Anterior cingulate cortex (tissue), 58 donors: ENCODE measurements at places on chromosomes 13 and 19.
A peak's percentile ranks its signal among the peaks of the same experiment; 100 is the strongest.

- DNase-seq = peak; percentile 3
Observed at GRCh38 chr13:105410602-105411001, 1124.9 kb downstream of the EFNB2 start.

DNA sequence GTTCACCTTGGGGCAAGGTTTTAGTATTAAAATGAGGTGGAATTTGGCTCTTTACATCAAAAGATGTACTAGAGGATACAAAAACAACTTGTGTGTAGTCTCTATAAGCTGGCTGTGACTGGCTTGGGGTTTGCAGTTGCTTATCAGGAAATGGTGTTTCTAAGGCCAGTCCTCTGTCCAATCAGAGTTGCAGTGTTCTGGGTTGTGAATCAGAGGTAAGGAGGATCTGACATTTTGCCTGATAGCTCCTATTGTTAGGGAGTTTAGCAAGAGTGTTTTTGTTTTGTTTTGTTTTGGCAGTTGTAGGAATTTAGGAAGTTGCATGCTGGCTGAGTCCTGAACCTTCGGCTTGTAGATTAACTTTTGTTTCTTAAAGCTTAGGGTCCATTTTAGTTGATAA lies 20.1 kb upstream of the ESD start:
- DNase-seq = no peak

- DNase-seq = no peak
Observed at GRCh38 chr13:111005808-111006505, 91.1 kb upstream of the ANKRD10 start.

GRCh38 chr13:97911311-97912138 lies 42.0 kb upstream of the IPO5 start:
- DNase-seq = no peak

GRCh38 chr13:81990652-81991051 lies 1649.7 kb upstream of the SPRY2 start:
- no peak for DNase-seq

DNA sequence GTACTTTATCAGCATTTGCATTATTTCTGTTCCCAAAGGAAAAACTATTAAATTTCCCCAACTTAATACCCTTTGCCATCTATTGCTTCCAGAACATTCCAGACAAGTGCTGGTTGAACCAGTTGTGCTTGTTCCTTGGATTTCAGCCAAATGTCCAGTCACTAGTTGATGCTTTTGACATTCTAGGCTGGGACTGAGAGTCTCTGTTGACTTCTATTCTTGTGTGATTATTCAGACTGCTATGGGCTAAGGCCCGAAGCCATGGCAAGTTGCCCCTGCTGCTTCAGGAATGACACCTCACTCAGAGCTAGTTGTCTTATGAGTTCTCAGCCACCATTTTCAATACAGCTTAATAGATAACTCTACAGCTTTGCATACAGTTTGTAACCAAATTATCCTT lies 458.1 kb upstream of the ARGLU1 start:
- no peak for DNase-seq

DNA sequence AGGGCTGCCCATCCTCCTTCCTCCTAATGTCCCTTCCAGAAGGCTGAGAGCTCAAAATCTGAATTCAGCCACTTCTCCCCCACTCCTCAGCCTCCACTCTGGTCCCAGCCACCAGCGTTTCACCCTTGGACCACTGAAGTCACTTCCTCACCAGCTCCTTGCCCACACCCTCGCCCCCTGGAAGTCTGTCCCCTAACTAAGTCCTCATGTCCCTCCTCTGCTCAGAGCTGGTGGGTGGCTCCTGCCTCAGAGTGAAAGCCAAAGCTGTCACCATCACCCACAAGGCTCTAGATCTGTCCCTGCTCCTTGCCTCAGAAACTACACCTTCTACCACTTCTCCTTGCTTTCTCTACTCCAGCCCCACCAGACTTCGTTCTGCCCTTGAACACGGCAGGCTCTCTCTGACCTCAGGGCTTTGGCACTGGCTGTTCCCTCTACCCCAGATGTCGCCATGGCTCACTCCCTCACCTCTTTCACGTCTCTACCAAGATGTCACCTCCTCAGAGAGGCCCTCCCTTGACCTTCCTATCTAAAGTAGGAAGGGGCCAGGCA lies 1.7 kb downstream of the ERCC1 start:
- no peak for DNase-seq

- DNase-seq = peak; percentile 35
Observed at GRCh38 chr19:926589-927350, 935 bp downstream of the ARID3A start.

GRCh38 chr19:40776932-40777644 lies 959 bp upstream of the RAB4B start:
- DNase-seq = peak; percentile 85

DNA sequence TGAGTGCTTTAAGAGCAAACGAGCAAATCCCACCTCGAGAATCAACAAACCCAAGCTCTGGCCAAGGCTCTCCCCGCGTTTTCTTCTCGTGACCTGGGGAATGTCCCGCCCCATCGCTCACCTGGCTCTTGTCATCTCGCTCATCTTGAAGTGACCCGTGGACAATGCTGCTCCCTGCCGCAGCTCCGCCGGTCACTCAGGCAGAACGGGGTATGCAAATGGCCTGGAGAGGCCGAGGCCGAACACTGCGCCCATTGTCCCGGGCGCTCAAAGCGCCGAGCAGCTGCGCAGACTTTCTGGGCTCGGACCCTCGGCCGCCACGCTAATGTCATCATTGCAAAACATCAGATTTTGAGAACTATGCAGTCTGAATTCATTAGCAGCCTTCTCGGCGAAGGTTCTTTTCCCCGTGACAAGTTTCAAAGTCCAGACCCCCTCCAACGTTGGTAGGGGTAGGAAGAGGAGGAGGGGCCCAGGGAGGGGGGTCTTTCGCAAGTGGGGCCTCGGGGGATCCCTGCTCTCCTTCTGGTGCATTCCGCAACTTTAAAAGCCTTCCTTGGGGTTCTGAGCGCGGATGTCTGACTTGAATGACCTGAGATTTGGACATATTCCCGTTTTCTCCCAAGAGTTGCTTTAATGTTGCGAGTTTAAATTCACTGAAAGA lies 39.7 kb downstream of the SOX1 start:
- DNase-seq = no peak

- DNase-seq = no peak
Observed at GRCh38 chr13:51977625-51978024, 33.6 kb downstream of the ATP7B start.

GRCh38 chr13:66635526-66635925 lies 594.6 kb downstream of the PCDH9 start:
- DNase-seq = no peak

GRCh38 chr13:99991013-99991827 lies 9.6 kb downstream of the ZIC2 start:
- DNase-seq = no peak

- DNase-seq = no peak
Observed at GRCh38 chr13:114260814-114261213, 20.6 kb upstream of the UPF3A start.

- no peak for DNase-seq
Observed at GRCh38 chr13:72290962-72291681, 424.1 kb upstream of the DACH1 start.

- no peak for DNase-seq
Observed at GRCh38 chr13:70249332-70250064, 141.2 kb upstream of the KLHL1 start.

- no peak for DNase-seq
Observed at GRCh38 chr13:91278888-91279287, 68.6 kb upstream of the MIR17HG start.

DNA sequence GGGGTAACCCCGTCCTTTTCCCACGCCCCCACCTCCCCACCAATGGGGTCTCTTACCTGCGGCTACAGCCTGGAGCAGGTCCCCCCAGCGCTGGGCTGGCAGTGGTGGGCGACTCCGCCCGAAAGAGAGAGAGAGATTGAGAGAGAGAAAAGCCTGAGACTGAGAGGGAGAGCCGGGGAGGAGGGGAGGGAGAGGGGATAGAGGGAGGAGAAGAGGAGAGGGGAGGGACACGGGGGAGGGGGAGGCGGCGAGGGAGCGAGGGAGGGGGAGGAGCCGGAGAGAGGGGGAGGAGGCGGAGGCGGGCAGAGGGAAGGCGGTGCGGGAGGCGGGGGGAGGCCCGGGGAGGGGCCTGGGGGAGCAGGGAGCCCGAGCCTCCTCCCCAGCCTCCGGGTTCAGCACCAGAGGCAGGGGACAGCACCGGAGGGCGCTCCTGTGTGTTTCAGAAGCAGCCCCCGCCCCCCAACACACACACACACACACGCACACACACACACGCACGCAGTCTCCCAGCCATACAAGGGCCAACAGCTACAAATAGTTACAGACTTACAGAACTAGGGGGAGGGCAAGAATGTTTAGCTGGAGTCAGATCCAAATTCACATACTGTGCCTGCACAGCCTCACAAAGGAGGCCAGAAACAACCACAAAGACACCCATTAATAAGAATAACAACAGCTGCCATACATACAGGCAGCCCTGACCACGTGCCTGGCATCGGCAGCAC lies at the start of gene SLC8A2:
SLC8A2 (minus strand) TSS at position 161 of the 725 bp plus-strand sequence. CDS start 5,490 bp downstream, outside the sequence.
- peak; percentile 51 for DNase-seq

- no peak for DNase-seq
Observed at GRCh38 chr19:9786342-9786741, 17.8 kb upstream of the ZNF846 start.

GRCh38 chr13:33283195-33283911 lies 2.2 kb downstream of the STARD13 start:
- no peak for DNase-seq

DNA sequence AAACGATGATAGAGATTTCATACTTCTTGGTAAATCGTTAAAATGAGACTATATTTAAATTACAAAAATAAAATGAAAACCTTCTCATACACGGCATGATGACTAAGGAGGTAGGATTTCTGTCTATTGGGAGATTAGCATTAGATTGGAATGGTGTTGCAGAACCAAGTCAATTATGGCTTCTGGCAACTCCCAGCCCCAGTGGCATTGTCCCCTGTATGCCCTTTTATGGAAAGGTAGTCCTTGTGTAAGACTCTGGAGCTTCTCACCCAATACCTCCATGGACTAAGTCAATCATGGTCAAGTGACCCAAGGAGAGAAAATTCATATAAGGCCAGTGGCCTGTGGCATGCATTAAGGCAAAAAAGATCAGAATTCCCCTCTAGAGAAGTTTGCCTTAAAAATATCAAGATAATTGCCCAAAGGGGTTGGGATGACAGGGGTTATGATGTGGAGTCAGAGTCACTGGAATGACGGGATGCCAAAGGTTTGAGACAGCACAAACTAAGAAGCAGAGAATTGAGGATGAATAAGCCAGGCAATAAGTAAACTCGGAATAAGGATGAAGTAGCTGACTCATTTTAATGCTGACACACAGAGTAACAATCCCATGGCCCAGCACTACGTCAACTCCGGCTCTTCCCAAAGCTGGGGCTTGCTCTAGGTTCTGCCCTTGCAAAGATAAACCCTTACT lies 57.8 kb upstream of the POSTN start:
- DNase-seq = no peak

GRCh38 chr19:49672131-49672919 lies 4.7 kb upstream of the PRMT1 start:
- peak; percentile 48 for DNase-seq

DNA sequence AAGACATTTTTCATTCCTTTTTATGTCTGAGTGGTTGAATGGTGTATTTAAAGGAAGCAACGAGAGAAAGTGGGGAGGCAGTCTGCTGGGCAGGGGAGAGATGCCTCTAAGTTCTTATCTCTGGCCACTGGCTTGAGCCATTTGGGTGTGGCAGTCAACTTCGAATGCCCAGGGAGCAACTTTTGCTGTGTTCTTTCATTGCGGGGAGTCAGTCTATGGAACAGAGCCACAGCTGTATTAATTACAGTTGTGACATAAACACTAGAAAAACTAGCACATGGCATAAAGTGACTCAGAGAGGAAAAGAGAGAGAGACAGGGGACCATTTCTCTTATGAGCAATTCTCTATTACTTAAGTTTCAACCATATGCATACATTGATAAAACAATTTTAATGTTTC lies 40.4 kb upstream of the PDCD5 start:
- DNase-seq = no peak

- peak; percentile 36 for DNase-seq
Observed at GRCh38 chr19:30692181-30692811, 320.1 kb downstream of the ZNF536 start.
